ENCODE measurements at places on chromosomes 1 and 21. TPM values are rescaled to one million over a fixed set of nuclear protein-coding genes. Genes with fewer than 3 reads are reported as not detected.

DNA sequence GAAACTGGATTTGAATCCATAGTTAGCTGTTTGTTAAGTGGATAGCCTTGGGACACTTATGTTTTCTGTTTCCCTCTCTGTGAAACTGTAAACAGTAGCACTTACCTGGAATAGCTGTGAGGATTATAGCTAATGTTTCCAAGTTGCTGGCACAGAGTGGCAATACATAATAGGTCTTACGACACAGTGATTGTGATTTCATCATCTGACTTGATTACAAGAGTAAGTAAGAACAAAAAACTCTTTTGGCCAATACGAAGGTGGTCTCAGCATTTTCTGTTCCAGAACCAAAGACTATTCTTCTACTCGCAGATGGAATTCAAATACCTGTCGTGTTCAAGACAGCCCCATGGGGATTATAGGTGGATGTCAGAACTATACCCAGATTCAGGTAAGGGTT is 2.1 kb downstream of the C8B start:
- no peak for DNase-seq

GRCh38 chr1:224762046-224762445 is 145.9 kb downstream of the CNIH3 start:
- DNase-seq, result no peak

Gene KIRREL1
- total RNA-seq, result not detected

Gene WNT9A
- total RNA-seq, result not detected

Gene FAM167B
- 0.66 TPM for total RNA-seq

Measured in activated naive CD4-positive, alpha-beta T cell treated with anti-CD3 and anti-CD28 coated beads, Interleukin-2, amount 50 U/mL, for 72 hours (primary cell).